Fibroblast of skin of abdomen (primary cell): ENCODE measurements at places on chromosomes 6 and 20.

- DNase-seq, result no peak
Observed at GRCh38 chr6:23953976-23954375, 172.0 kb upstream of the NRSN1 start.

GRCh38 chr6:20717743-20718142 lies 183.5 kb downstream of the CDKAL1 start:
- no peak for DNase-seq

DNA sequence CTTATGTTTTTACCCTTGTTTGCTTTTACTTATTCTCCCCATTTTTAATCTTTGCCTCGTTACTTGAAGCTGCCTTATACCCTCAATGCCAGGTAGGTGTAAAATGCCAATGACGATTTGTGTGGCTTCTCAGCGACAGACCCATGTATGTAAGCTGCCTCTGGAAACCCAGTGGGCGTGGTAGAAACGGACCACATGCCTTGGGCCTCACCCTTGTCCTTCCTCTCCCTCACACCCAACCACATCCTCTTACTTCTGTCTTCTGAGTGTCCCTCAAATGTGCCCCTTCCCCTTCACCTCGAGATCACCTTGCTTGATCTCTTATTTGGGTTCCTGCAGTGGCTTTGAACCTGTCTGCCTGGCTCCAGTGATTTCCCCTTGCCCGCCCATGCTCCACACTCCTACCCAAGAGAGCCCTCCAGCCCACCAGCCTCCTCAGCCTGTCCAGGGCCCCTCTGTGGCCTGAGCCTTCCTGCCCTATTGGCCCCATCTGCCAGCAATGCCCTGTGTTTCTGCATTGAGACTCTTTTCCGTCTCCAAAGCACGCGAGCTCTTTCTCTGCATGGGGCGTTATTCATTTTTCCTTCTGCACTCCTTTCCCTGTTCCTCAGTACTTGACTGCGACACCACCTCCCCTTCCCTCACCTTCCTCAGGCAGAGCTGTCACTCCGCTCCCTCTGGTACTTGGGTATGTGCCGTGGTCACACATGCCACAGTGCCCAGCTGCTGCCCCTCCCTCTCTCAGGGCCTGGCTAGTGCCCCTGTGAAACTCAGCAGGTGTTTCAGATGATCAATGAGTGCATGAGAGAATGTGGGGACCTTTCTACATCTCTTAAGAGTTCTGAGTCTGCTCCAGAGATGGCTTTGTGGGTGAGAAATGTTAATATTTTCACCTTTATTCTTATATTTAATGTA lies 115.4 kb downstream of the SLX4IP start:
- no peak for DNase-seq

GRCh38 chr20:45377269-45377668 lies 856 bp downstream of the TP53TG5 start:
- DNase-seq, result no peak

DNA sequence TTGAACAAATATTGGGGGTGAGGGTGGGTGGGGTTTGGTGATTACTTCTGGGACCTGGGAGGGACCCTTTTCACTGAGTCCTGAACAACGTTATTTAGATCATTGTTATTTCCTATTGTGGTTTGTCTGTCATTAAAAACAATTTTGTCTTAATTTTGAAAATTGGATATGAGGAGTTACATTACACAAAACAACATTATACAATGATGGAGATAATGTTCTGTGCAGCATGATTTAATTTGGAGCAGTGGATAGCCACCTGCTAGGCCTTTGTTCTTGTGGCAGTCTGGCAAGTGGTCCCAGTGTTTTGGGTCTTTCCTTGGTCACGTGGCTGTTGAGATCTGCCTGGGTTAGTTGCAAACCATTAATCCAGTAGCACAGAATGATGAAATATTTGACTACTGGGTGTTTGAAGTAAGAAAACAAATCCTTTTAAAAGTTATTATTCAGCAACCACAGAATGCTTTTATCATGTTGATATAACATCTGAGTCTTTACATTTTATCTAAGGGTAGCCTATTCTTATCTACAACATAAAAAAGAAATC lies 172.8 kb downstream of the CDKAL1 start:
- no peak for DNase-seq

GRCh38 chr6:166687879-166688205 lies 60.8 kb upstream of the RPS6KA2 start:
- no peak for DNase-seq

GRCh38 chr20:47546184-47547033 lies 44.7 kb downstream of the NCOA3 start:
- DNase-seq, result peak; percentile 93

GRCh38 chr6:149234051-149234962 lies 83.2 kb upstream of the TAB2 start:
- peak; percentile 30 for DNase-seq

DNA sequence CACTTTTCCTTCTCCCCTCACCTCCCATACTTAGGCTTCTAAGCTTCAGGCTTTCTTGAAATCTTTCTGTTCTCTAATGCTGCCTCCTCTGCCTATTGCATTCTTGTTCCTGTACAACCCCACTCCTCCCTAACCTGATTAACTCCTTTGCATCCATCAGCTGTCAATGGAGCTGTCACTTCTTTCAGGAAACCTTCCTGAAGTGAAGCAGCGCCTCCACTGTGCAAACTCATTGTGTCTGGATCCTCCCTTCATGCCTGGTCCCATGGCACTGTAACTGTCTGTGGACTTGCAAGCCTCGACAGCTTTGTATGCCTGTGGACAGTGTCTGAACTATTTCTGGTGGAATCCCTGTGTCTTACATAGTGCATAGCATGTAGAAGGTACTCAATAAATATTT lies 185.0 kb downstream of the HS3ST5 start:
- no peak for DNase-seq

GRCh38 chr6:90469906-90470305 lies 117.0 kb downstream of the MAP3K7 start:
- DNase-seq, result no peak

DNA sequence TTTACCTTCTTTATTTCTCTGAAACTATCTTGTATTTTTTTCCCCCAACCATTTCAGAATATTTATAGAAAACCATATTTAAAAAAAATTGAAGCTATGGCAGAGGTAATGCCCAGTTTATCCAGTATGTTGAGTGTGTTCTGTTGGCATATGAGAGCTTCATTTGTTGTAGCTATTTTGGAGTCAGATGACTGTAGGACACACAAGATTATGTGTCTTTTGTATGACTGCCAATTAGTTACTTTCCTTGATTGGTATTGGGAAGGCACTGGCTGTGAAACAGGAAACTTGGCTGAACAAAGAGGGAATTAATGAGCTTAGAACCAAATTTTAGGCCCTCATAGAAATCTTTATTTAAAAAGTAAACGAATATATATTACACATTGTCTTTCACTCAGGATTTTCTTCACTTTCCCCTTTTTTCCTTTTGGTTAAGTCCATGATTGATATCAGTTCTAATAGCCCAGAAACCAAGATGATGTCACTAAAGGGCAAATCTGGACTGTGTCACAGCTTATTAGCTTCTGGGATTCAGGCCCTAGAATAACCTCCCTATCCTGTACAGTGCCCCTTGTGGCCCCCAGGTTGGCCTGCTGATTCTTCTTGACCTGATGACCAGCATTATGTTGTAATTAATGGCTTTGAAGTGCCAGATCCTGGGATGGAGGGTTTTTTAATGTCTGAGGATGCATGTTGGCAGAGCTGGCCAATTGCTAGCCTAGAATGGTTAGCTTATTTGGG lies 10.1 kb downstream of the CDC5L start:
- DNase-seq, result no peak

DNA sequence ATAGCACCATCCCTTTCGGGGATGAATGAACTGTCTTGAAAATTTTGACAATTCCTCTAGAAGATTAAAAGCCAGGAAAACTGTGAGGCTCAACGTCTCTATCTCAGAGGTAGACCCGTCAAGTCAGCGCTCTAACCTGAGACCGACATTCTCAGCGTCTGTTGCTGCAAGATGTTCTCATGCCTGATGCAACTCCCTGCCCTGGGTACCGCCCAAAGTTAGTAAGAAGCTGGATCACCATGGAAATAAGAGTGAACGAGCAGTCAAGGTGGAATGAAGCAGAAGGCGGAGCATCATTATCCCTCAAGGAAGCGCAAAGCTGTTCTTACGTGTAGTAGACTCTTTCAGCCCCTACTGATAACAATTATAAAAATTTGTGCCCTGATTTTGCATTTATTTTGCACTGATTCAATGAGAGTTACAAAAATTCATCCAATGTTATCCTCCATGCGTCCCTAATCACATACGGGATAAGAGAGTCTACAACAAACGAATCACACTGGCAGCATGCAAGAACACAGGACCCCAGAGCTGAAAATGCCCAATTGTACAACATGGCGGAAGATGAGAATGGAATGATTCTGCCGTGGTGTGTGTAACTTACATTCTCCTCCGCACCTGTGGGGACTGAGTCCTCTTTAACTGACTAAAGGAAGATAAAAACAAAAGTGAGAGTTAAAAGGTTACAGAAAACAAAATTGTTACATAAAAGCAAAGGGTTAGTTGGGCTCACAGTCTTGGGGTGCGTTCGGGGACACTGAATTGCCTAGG lies 95.4 kb downstream of the BCAS1 start:
- no peak for DNase-seq

DNA sequence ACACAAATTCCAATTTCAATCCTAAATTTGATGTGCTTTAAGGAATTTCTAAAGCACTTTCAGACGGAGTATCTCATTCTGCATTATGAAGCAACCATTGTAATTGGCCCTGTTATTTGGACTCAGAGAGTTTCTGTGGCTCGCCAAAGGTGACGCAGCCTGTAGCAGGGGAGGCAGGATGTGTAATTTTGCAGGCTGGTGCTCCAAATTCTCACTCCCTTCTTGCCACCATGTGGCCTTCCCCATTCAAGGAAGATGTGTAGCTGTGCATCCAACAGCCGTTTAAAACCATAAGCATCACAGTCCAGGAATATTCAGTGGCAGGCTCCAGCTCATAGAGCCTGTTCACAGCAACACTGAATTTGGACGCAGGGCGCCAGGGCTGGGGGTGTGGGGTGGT lies 45.8 kb downstream of the AGPAT4 start:
- DNase-seq, result no peak
